ENCODE measurements at places on chromosomes 12 and 14.
A peak's percentile ranks its signal among the peaks of the same experiment; 100 is the strongest.

GRCh38 chr14:33475623-33476022 lies 475.3 kb downstream of the EGLN3 start:
- DNase-seq: peak; percentile 14

- DNase-seq: no peak
These were observed 70.8 kb upstream of the TMCC3 start for GRCh38 chr12:94721173-94721572.

- DNase-seq: no peak
These were observed 55.9 kb downstream of the MOK start for GRCh38 chr14:102249041-102249440.

- DNase-seq: peak; percentile 22
These were observed 1.1 kb downstream of the ETV6 start for GRCh38 chr12:11650286-11651281.

DNA sequence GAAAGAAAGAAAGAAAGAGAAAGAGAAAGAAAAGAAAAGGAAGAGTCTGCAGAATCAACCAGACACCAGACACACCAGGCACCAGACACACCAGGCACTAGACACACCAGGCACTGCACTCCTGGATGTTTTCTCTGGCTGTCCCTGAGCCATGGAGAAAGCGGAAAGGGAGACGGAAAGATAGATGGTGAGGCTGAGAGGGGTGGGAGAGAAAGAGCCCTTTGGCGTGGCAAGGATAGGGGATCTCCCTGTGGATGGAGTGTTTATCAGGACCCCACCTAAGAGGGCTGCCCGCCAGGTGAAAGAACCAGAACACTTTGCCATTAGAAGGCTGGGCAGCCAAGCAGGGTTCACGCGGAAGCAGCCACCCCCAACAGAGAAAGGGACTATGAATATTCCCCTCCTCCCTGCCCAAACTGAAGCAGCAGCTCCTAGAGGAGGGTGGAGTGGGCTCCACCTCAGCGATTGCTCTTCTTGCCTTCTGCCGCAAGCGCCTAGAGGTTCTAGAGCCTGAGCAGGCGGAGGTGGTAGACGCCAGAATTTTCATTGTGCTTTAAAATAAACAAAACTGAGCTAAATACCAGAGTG lies 13.4 kb downstream of the ST8SIA1 start:
- DNase-seq: no peak

DNA sequence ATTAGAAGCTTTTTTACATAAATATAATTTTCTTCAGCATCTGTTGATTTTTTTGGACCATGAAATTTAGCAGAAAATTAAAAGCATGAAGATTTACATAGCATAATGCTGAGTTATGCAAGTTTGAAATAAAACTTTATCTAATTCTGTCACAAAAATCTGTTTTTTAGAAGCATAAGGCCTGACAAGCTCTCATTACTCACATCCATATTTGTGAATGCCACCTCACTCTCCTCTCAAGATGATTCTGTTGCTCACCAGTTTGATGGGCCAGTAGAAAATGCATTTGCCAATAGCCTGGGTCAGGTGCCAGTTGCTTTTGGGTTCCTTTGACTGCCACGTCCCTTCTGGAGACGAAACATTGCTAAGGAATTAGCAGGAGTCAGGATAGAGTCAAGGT lies 181.5 kb upstream of the ATP2B1 start:
- DNase-seq: no peak

DNA sequence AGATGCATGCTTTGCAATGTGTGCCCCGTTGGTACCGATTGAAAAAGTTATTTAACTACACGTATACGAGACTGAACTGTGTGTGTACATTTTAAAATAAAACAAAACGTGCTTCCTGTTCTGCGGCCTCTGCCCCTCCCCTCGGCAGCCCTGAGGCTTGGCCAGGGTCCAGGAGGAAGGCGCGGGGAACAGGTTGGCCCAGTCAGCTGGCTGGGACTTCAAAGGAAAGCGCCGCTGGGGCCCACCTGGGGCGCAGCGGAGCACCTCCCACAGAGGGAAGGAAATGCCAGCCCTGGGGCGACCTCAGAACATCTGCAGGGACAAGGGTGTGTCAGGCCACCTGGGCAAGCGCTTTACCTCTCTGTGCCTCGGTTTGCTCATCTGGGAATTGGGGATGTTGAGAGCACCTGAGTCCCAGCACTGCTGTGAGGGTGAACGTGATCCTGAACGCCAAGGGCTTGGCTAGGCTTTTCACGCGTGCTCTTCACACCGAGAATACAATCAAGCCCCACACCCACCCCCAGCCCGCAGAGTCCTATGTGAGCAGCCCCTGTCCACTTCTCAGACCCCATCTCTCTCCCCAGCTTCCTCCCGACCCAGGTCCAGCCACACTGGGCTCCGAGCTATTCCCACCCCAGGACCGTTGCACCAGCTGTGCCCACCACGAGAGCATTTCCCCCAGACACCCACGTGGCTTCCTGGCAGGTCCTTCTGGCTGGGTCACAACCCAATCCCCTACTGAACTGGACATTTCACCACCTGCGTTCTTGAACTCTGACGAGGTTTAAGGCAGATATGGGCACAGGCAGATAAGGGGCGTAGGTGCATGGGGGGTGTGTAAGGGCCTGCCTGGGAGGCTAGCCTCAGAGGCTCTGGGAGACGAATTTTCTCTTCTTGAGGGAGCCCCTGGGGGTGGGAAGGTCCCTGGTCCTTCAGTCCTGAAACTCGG lies 41.9 kb upstream of the NCOR2 start:
- DNase-seq: no peak

DNA sequence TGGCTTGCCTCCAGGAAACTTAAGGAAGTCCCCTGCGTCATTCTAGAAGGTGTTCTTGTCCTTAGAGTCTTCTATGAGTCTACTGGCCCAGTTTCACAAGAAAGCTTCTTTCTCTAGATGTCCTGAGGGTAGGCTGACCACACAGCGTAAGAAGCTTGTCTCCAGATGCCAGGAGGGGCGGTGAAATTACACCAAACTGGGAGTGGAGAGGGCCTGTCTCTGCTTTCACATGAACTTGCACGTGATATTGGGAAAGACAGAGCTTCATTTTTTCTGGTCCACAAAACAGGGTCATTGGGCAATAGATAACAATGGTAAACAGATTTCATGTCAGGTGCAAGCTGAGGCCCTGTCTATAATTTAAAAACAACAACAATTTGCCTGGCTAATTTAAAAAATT lies 85.7 kb upstream of the TBX3 start:
- DNase-seq: no peak

- no peak for DNase-seq
These were observed 29.0 kb downstream of the CAPRIN2 start for GRCh38 chr12:30725739-30726138.

GRCh38 chr12:108831309-108831991 lies 25.9 kb downstream of the SSH1 start:
- no peak for DNase-seq

DNA sequence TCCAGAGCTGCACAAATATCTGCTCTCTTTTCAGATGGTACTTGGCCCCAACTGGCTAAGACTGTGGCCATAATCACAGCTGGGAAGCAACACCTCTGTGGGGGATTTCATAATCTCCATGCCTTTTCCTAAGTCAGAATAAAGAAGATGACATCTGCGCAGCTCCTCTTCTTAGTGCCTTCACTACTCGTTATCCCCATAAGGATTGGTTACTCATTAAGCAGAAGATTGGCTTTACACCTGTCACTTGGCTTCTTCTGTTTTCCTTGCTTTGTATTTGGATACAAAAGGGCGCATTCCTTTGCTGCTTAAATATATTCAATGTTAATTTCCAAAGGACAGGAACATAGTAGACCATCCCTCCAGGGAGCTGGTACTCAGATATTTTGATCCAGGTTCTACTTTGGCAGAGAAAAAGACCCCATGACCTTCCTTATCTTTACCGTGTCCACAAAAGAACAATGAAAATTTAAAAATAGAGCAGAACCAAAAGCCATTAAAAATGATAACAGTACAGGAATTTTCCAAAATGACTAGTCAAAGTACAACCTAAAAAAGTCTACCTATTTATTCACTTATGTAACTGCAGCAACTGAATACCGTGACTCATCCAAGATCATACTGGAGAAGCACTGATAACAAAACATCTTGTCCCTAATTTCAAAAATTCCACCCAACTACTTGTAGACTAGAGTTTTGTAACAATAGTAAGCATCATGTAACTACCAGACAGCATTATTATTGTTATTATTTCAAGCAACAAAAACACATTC lies 352.3 kb upstream of the TMPO start:
- no peak for DNase-seq

- no peak for DNase-seq
These were observed 263.8 kb upstream of the DIO2 start for GRCh38 chr14:80475074-80475473.

GRCh38 chr12:41653386-41654326 lies 465.5 kb downstream of the PDZRN4 start:
- no peak for DNase-seq

- no peak for DNase-seq
These were observed 451.3 kb downstream of the ZFP36L1 start for GRCh38 chr14:68341411-68342212.

GRCh38 chr14:71214241-71214640 lies 307.0 kb downstream of the PCNX1 start:
- no peak for DNase-seq

GRCh38 chr12:75716291-75717025 lies 205.0 kb upstream of the KRR1 start:
- DNase-seq: no peak

All from cerebellar cortex (tissue), 1 donor.